ENCODE measurements at places on chromosomes 13 and 19. TPM values are rescaled to one million over a fixed set of nuclear protein-coding genes. Genes with fewer than 3 reads are reported as not detected.

Gene SOX21
- 11.4 TPM for total RNA-seq

DNA sequence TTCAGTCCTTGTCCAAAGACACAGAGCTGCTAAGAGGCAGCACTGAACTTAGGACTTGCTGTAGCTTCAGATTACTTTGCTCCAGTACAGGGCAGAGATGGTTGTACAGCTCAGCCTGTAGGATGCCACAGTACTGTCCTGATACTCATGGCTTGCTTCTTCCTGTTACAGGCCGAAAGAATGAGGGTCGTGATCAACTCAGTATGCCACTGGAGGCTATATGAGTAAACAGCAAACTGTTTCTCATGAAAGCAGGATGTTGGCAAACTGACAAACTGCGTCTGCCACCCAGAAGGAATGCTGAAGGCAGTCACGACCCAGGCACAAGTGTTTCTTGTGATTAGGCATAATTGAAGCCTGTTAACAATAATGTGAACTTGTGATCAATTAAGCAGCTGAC, 2.8 kb downstream of the ZNF749 start:
- no peak for DNase-seq

Gene KIR2DL1
- not detected for total RNA-seq

Gene CAPS
- total RNA-seq = 13.9 TPM

GRCh38 chr13:50617134-50617721, 226.3 kb downstream of the DLEU7 start:
- DNase-seq = no peak

Gene CNN1
- total RNA-seq = 7.9 TPM
